Activated T-cell treated with anti-CD3 and anti-CD28 coated beads for 48 hours (primary cell): ENCODE measurements at places on chromosomes 1 and 21.

DNA sequence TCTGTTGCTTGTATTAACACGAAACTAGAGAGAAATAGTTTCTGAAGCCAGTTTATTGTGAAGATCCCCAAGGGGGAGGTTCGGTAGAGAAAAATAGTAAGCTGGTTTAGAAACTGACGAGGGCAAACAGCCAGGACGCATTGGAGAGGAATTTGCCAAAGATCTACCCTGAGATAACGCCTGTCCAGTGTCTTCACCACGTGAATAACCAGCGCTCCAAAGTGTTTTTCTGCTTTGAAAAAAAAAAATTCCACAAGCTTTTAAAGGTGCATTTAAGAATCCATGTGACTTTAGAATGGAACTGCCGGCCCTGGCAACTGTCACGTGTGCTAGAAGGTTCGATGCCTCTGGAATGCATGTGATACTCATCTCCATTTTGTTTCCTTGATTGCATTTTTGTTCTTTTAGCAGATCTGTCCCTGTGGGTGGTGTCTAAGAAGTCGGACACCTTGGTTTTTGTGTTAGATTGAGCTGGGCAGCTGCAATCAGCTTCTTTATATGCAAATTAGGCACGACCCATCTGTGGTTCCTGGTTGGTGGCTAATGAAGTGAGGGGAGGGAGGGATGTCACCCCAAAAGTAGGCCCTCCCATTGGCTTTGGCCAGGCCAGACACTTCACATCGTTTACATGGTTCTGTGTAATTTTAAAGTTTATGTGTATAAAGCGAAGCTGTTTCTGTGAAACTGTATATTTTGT is 1.3 kb upstream of the THAP3 start:
- DNase-seq, result no peak

- no peak for DNase-seq
Measured at GRCh38 chr1:107776900-107777663, 187.9 kb downstream of the VAV3 start.

DNA sequence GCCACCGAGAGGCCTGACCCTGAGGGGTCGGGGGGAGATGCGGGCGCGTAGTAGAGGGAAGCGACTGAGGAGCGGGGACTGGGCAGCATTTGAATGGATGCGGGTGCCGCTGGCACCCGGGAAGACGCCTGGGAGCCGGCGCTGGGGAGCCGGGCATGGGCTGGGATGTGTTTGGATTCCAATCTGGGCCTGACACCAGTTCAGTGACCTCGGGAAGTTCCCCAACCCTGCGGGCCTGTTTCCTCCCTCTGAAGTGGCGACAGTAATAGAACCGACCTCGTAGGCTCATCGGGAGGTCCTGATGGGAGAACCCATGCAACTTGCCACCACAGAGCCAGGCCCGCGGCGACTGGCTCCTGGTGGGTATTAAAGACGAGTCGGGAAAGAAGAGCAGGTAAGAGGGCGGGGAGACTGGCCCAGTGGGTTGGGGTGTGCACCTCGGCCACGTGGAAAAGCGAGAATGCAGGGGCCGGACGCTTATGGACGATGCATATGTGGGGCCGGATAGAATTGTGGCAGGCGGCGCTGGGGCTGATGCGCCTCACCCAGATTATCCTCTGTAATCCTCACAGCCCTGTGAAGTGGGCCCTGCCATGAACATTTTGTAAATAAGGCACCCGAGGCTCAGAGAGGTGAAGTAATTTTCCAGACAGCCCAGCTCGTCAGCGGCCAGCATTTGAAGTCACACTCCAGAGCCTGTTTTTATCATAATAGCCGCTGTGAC is 105.8 kb downstream of the SLC16A1 start:
- no peak for DNase-seq

GRCh38 chr1:223683586-223684487 is 18.3 kb upstream of the CAPN8 start:
- DNase-seq, result peak; percentile 34

DNA sequence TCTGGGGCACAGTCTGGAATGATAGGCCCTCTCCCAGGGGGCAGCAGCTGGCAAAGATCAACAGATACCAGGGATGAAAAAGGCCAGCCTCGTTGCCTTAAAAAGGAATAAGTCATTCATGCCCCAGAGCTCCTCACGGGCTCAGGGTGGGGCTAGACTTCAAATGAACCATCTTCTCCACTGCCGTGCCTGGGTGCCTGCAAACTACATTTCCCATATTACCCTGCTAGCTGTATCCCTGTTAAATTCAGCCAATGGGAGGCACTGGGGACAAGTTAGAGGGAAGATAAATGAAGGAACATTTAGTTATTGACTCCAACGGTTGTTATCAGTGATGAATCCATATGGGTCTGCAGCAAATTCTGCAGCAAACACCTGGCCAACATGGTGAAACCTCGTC is 101.2 kb upstream of the CYYR1 start:
- no peak for DNase-seq

DNA sequence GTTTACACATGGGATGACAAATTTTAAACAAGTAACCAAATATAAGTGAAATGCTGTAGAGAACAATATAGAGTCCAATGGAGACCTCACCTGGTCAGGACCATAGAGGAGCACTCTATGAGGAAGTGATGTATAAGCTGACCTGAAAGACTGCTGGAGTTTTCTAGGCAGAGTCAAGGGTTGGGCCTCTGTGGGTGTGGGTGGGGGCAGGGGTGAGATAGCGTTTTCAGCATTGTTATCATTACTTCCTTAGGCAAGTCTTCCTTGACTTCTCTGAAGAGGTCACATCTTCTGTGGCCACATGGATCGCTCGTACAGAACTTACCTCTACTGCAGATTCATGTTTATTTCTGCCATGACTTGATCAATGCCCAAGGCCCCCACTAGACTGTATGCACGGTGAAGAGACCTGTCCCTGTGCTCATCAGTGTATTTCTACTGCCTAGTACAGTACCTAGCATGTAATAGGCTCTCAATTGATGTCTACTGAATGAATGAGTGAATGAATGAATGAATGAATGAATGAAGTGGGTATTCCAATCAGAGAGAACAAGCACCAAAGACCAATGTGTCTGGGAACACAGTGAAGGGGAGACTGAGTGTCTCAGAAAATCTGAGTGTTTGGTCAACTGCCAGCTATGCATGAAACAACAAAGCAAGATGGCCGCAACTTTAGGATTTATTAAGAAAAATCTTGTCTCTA is 116.5 kb downstream of the RNF220 start:
- no peak for DNase-seq

DNA sequence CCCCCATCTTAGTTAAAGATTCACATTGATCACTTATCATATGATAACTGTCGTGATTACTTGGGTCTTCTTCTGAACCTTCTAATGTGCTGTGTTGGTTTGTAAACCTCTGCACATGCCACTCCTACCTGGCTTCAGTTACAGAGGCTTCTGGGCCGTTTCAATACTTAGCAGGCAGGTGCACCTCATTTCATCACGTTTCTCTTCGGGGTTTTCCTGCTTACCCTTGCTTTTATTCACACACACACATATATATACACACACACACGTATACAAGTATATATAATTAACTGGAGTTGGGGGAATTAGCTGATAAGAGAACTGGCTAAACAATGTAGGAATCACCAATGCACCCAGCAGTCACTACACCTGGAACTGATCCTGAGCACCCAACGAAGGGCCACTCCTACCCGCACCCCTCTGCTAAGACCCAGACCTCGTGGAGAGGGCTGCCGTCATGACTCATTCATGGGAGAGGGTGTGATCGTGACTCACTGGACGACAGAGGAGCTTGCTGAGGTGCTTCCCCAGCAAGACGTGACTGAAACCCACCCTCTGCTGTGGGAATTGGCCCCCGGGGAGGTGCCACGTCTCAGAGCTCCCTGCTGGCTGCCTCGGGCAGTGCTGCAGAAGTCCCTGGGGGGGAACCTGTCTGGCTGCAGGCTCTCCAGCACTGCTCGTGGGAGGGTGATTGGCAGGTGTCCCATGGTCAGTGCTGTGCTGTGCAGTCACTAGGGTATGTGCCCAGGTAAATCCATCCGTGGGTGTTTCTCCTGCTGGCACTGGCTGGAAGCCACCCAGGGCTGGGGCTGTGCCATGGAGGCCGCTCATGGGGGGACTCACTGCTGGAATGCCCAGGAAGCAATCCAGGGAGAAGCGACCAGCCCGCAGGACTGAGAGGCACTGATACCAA is 166.6 kb downstream of the DYRK1A start:
- peak; percentile 18 for DNase-seq

- no peak for DNase-seq
Measured at GRCh38 chr1:221722254-221723017, 19.5 kb downstream of the DUSP10 start.
